Activated CD8-positive, alpha-beta T cell treated with anti-CD3 and anti-CD28 coated beads for 36 hours (primary cell): ENCODE measurements at places on chromosomes 6 and 20. TPM values are rescaled to one million over a fixed set of nuclear protein-coding genes. Genes with fewer than 3 reads are reported as not detected.

- no peak for DNase-seq
Observed at GRCh38 chr20:58787211-58788005, 63.3 kb downstream of the GNAS-AS1 start.

- no peak for DNase-seq
Observed at GRCh38 chr6:121302882-121303281, 31.4 kb downstream of the TBC1D32 start.

GRCh38 chr6:108570517-108570916 lies 9.8 kb downstream of the FOXO3 start:
- DNase-seq: no peak

GRCh38 chr20:3788685-3789155 lies 2.2 kb upstream of the CENPB start:
- no peak for DNase-seq

- DNase-seq: no peak
Observed at GRCh38 chr6:159913862-159914564, 23.2 kb downstream of the MAS1 start.

- DNase-seq: no peak
Observed at GRCh38 chr6:158071121-158072082, 89.7 kb downstream of the SYNJ2 start.

GRCh38 chr6:127266178-127266891 lies at the start of gene RNF146:
TSS of gene RNF146 (plus strand) at chr6:127266864. CDS start at chr6:127280339, 13,475 bp downstream.
- DNase-seq: peak; percentile 73

GRCh38 chr6:40163924-40164323 lies 229.7 kb upstream of the MOCS1 start:
- DNase-seq: no peak

DNA sequence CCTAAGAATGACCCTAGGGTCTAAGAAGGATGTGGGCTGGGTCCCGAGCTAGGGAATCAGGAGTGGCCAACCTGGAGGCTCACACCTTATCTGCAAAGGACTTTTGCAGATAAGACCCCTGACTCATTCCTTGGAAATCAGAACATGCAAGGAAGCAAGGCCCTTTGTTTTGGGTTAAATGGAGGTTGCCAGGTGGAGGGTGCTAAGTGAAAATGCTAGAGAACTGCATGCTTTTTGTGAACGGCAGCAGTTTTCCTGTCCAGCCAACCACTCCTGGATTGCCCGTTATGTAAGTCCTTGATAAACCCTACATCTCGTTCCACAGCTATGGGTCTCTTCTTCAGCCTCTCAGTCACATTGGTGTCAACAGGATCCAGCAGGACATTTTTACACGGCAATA lies 52.1 kb upstream of the CST7 start:
- DNase-seq: no peak

GRCh38 chr20:62780696-62781095 lies 15.6 kb upstream of the MRGBP start:
- no peak for DNase-seq

GRCh38 chr20:41167481-41168253 lies 30.3 kb downstream of the PLCG1 start:
- no peak for DNase-seq

GRCh38 chr6:147166360-147166944 lies 37.8 kb upstream of the STXBP5 start:
- DNase-seq: no peak

DNA sequence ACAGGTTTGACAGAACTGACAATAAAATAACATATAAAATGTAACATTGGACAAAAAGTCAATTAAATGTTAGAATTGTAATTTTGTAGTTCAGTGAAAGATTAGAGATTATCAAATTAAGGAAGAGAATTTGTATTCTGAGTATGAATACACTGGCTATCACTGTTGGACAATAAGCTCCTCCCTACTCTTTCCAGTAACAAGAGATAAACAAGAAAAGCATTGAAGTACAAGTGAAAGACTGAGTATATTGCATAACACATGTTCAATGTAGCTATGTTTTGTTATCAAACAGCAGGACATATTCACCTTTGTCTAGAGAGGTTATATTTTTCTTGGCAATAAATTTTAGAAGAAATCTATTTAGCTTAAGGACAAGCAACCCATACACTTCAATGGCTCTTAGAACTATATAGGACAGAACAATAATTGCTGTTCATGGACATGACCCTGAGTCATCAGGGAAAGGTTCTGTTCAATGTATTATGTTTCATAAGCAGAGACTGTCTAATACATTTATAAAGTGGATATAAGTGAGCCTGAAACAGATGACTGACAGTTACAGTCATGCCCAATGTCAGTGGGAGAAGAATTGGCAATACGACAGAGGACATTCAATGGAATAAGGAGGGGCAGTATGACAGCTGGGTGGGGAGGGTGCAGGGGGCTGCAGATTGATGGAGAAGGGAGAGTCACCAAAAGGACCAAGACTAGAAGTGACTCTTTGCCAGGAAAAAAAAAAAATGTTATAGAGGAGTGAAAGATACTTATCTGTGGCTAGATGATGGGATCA lies 520.4 kb downstream of the FRK start:
- DNase-seq: no peak

GRCh38 chr20:24718696-24719095 lies 230.4 kb upstream of the CST7 start:
- DNase-seq: no peak

Gene PPP1R14C
- total RNA-seq: 0.86 TPM

Gene PBOV1
- not detected for total RNA-seq

Gene TTBK1
- total RNA-seq: 0.09 TPM

Gene BPIFB1
- not detected for total RNA-seq

Gene GABRR1
- total RNA-seq: not detected

Gene SLA2
- total RNA-seq: 53.5 TPM

Gene SIRPA
- 0.09 TPM for total RNA-seq

Gene C20orf141
- total RNA-seq: not detected

Gene GLP1R
- 1.1 TPM for total RNA-seq

Gene ABT1
- 27.9 TPM for total RNA-seq
